D341Med (cell line): ENCODE measurements at places on chromosomes 13 and 19.

- DNase-seq: no peak
Measured at GRCh38 chr19:45763691-45764294, 5.3 kb downstream of the SIX5 start.

GRCh38 chr19:39946532-39946931 lies 12.1 kb upstream of the FCGBP start:
- no peak for DNase-seq

DNA sequence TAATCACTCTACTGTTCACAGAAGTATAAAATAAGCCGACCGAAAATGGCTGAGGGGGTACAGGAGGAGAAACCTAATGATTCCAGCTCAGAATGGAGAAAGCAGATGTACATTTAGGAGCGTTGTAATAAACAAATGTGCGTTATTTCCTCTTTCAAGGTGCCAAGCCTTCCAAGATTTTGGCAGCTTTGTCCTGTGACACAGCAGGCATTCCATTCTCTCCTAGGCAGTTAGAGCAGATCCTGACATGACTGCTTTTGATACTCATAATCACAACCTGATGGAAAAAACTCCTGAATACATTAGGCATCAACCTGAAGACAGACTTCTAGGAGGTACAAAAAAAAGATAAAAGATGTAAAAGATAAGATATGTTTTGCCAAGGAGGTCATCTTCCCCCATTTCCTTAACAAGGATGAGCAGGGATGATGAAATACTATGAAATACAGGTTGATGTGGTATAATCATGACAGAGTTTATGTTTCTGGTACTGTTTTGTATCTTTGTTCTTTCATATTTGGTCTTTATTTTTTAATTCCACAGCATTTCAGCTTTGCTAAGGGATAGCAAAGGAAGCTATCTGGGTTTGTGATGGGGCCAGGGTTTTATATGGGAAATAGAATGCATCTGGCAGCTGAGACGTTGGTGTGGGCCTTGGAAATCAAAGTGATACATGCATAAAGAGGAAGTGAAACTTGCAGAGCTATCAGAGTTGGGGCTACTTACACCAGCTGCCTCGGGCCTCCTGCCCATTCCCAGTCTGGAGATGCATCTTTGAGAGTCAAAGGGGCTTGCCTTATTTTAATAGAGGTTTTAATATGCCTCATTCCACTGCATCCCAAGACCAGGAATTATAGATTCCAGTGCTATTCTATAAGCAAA lies 222.5 kb downstream of the OXGR1 start:
- no peak for DNase-seq

DNA sequence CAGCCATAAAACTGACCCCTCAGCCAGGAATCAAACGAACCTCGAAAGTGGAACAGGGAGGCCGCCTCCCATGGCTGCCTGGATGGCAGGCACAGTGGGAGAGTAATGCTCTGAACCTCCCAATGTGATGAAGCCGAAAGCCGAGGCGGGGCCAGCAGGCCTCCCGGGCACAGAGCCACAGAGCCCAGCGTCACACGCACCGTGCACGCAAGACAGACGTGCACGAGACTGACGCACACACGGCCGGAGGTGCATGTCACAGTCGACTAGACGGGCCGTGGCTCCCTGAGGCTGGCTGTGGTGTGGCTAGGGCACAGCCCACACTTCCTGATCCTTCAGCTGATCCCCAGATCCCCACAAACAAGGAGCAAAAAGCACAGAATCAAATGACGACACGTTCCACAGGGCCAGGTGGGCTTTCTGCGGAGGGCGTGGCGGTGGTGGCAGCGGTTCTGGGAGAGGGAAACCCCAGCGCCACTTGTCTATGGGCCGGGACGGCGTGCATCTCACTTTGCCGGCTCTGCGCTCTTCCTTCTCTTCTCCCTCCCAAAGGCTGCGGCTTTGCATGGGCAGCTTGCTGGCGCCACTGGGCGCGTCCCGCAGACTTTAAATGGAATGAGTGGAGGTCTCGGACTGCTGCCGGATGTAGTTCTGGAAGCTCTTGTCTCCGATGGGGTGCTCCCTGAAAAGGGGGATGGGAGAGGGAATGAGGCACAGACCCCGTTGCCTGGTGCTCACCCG lies 5.0 kb upstream of the C13orf46 start:
- no peak for DNase-seq

- DNase-seq: no peak
Measured at GRCh38 chr19:7337380-7338194, 11.2 kb upstream of the ARHGEF18 start.

GRCh38 chr13:30504081-30504480 lies 38.3 kb upstream of the HMGB1 start:
- DNase-seq: no peak

- no peak for DNase-seq
Measured at GRCh38 chr19:46014941-46015686, 7.7 kb downstream of the PGLYRP1 start.

- no peak for DNase-seq
Measured at GRCh38 chr19:27754700-27755099, 1458.3 kb downstream of the UQCRFS1 start.

GRCh38 chr13:43272851-43273250 lies 249.5 kb downstream of the DNAJC15 start:
- DNase-seq: no peak

DNA sequence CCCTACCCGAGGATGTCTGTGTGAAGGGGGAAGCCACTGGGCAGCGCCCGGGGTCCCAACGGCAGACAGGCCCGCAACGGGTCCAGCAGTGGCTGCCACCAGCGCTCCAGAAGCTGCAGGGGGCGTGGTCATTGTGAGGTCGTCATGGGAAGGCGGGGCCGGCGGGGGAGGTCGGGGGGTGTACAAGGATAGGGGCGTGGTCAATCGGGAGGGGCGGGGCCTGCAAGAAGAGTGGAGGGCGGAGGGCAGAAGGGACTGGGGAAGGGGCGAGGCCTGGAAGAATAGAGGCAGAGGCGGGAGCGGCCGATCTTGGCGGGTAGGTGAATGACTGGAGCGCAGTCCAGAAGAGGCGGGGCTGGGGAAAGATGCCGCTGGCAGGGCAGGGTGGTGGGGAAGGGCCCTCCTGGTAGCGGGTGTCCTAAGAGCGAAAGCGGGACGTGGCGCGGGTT lies 4.4 kb downstream of the FUZ start:
- DNase-seq: peak; percentile 67
